Stimulated activated CD4-positive, alpha-beta T cell treated with anti-CD3 and anti-CD28 coated beads, Interleukin-12 subunit alpha, Interleukin-12 subunit beta, amount 100 ng/mL, for 24 hours (primary cell): ENCODE measurements at places on chromosomes 5 and 9.

DNA sequence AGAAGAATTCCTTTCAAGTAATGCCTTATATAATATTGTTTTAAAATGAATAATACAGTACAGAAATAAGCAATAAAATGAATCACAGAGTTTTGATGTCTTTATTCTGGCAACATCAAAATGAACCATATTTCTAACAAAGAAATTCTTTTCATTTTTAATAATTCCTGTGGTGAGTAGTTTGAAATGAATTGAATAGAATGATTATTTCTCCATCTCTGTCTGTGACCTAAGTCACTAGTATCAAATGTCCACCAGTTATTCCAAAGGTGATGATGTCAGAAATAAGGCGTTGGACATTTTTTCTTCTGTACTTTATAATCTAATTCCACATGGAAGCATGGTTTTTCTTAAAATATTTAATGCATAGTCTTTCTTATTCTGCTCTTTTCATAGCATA is 106.2 kb downstream of the ADAMTSL1 start:
- no peak for DNase-seq

DNA sequence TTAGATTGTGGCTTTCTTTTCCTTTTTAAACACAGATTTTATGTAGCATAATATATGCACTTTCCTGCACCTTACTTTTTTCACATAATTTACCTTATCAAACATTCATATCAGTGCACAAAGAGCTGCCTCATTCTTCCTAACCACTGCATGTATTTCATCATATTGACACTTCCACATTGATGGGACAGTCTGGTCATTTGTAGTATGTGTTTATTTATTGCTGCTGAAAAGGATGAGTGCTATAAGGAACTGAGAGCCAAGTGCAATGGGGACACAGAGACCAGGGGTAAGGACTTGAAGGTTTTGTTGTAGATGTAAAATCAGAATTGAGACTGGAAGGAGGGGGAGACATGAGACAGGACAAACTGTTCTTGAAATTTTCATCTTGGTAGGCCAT is 193.8 kb downstream of the SMARCA2 start:
- no peak for DNase-seq

- DNase-seq, result no peak
These were observed 58.1 kb downstream of the ALDH7A1 start for GRCh38 chr5:126536874-126537273.

GRCh38 chr5:67802766-67803165 is 412.8 kb upstream of the PIK3R1 start:
- DNase-seq, result no peak

DNA sequence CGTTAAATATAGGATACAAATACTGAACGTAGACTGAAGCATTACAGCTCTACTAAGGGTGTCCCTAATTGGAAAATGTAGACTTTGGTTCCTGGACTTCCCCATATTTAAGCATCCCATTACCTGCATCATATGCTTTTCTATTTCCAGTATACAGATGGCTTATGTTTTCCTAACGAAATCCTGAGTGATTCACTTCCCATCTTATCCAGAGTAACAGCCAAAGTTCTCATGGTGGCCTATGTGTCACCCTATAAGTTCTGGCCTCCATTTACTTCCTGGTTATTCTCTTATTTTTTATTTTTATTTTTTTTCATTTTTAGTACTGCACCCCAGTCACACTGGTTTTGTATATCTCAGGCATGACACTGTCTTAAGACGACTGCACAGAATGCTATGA is 552.3 kb downstream of the PRDM9 start:
- no peak for DNase-seq

DNA sequence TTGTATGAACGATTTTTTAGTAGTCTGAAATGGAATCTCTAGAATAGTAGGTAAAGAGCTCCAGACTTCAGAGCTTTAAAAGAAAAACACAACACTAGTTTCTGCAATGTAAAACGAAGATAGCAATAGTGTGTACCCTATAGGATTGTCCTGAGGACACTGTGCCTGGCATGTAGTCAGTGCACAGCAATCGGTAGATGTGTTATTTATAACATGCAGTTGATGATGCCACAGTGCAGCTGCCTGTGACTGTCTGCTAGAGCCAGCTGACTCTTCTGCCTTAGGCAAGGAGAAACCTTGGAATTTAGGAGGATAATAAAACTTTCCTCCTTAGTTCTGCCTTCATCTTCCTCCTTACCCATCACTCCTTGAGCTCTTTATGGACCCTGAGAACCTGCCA is 27.7 kb upstream of the TMOD1 start:
- DNase-seq, result no peak

DNA sequence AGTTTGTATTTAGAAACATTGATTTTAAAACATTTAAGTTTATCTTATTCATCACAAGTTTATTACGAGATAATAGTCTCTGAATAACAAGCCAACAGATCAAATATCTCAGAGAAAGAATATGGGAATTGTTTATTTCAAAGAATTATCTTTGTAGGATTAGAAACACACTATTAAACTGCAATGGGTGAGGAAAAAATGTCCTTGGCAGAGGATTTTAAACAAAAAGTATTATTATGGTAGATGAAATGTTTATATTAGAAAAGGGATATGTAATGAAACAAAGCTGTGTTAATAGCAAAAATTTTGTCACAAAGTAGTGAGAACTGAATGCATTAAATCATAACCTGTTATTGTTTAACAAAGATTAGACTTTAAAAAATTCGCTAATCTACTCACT is 1382.9 kb upstream of the DMAC1 start:
- no peak for DNase-seq

DNA sequence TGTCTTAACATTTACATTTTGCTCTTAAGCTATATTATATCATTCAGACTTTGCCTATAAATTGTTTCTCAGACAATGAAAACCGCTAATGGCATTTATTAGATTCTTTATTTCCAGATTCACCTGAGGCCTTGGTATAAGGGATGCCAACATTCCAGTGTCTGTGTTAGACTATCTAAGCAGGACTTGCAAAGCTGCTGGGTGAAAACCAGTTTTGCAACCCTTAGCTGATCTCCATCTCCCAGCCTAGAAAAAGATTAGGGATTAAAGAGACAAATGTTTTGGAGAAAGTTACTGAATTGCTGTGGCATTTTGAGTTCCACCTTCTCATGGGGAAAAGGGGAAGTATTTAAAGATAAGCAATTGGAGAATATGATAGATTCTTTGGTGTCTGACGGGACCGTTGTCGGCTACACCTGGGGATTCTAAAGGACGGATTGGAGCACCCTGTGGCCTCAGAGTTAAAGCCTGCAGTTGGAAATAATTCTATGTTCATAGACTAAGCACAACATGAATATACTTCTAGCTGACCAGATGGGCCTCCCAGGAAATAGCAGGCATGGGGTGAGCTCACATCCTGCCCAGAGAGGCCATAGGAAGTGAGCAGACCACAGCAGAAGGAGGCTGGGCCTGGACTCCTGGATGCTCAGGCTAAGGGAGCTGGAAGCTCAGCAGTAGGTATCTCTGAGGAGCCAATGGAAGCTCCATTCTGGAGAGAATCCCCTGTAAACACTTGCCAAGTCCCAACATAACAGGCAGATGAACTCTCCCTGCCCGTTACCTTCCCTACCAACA is 21.8 kb downstream of the ENTREP1 start:
- DNase-seq, result no peak

- no peak for DNase-seq
These were observed 83.6 kb downstream of the ENC1 start for GRCh38 chr5:74556631-74557595.

DNA sequence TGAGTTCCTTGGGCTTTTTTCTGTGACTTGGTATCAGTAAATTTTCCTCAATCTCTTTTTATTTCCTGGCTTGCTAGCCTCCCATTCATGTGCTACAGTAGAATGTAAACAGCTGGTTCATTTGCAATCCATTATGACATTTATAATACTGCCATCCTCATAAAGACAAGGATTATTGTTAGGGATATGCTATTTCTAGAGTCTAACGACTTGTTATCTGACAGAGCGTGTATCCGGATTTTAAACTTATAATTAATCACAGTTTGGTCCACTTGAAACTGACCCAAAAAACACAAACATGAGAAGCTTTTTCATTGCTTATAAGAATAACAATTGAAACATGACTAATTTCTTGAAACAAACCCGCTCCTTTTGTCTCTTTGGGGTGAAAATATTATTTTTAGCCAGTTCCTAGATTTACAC is 585.8 kb downstream of the TLE4 start:
- DNase-seq, result no peak

DNA sequence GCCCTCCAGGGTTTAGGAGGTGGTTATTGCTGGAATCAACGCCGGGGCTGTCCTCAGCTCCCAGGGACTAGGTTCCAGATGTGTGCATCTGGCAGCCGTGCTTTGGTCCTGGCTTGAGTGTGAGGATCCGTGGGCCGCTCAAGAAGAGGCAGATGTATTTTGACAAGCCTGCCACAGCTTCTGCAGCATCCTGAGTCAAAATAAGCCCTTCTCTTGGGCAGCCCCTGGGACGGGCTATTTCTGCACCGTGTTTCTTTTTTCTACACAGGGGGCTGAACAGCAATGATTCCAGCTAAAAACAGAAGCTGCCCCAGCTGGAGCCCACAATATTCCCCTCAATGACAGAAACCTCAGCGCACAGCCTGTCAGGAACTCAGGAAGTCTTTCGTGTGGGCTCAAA is 19.7 kb upstream of the CPLX2 start:
- no peak for DNase-seq

DNA sequence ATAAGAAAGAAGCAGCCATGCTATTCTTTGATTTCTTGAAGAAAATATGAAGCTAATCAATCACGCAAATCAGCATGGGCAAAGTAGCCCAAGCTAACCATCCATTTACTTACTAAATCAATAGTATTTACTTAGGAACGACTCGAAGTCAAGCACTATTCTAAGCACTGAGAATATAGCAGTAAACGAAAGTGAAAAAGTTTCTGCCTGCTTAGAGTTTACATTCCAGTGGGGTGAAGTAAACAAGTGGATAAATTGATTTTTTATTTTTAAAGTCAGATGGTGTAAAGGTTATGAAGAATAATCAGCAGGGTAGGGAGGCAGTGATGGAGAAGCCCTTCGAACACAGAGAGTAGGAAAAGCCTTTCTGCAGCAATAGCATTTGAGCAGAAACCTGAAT is 5.5 kb downstream of the TSTD2 start:
- no peak for DNase-seq

GRCh38 chr9:116352958-116353357 is 199.4 kb downstream of the PAPPA start:
- no peak for DNase-seq

GRCh38 chr5:114324282-114324681 is 37.6 kb upstream of the KCNN2 start:
- DNase-seq, result no peak

DNA sequence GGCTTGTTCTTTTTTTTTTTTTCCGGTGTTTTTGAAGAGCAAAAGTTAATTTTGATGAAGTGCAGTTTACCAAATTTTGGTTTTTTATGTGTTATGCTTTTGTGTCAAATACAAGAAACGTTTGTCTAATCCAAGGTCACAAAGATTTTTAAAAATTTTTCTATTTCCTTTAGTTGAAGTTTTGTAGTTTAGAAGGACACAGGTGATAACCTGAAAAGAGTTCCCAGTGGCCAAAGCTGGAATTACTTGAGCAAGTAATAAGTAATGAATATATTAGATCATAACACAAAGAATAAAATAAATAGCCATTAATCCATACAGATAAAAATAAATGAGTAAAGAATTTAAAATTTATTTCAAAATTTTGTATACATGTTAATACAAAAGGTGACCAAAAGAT is 71.5 kb downstream of the FCHO2 start:
- DNase-seq, result no peak

GRCh38 chr5:1264211-1264610 is 30.7 kb downstream of the TERT start:
- DNase-seq, result no peak

DNA sequence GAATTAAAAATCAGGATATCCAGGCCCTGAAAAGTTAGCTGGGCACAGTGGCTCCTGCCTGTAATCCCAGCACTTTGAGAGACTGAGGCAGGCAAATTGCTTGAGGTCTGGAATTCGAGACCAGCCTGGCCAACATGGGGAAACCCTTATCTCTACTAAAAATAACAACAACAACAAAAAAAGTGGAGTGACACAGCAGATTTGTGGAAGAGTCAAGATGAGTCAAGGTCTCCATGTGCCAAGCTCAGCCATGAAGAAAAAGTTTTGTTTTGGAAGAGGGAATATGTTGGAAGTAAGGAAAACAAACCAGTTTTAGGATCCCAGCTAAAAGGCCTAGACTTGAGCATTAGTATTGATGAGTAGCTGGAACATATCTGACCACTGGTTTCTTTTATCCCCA is 14.7 kb downstream of the LRRC70 start:
- no peak for DNase-seq

- no peak for DNase-seq
These were observed 68.2 kb downstream of the MVB12B start for GRCh38 chr9:126394802-126395201.

DNA sequence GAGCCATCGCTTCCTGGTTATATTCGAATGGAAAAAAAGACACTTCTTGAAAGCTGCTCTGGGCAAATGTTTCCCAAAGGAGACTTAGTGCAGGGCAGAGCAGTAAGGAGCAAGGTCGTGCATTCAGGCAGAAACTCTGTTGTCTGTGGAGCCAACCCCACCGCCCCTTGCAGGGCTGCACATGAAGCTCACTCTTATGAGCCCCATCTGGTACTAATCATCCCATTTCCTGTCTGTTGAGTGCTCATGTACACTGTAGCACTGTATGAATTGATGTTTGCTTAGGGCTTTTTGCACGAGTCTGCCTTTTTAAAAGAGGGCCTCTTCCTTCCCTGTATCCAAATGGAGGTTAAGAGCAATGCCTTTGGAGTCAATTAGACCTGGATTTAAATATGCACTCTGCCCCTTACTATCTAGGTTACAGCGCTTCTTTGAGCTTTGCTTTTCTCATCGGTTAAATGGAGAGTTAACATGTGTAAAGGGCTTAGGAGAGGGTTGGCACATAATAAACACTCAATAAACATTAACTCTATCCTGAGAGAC is 25.4 kb downstream of the HMHB1 start:
- no peak for DNase-seq

- no peak for DNase-seq
These were observed 351.2 kb upstream of the C9orf72 start for GRCh38 chr9:27924502-27924901.

DNA sequence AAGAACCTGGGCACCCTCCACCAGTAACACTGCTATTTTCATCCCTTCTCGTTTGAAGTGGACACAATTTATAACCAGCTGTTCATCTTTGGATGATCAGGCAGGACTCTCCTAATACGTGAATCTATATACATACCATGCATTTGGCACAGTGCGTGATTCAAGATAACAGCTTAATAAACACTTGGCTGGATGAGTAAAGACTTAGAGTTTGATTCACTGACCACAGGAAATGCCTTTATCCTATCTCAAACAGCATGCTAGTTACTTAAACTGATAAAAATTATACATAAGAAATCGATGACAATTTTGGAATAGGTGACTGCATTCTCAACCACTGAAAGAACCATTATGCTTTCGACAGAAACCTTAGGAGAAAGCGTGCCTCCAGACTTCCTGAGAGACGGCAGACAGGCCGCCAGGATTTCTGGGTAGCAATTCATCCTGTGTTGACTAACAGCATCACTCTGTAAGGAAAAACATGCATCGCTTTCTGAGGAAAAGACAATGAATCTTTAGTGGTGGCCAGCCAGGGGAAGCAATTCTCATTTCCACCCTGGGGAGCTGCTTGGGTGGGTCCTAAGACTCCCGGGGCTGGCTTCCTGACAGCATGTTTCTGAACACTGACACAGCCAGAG is 9.7 kb downstream of the MRPL36 start:
- DNase-seq, result no peak
